NCI-H460 (cell line): ENCODE measurements at places on chromosomes 2 and 18.

DNA sequence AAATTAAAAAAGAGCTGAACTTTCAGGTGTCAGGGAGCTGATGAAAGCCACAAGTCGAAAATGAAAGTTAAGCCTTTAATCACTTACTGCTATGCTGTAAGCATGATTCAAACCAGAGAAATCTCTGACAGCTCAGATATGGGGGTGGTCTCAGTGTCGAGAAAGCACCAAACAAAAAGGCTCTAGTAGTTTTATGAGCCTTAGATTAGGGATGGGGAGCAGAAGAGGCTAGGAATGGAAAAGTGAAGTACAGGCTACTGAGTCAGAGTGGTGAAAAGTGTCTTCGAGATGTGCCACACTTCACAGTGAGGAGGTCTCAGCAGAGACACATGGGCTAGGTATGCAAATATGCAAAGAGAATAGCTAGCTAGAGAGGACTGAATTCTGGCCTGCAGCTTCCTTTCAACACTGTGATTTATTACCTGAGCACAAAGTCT, 482.2 kb downstream of the SPAG16 start:
- peak; percentile 7 for DNase-seq

DNA sequence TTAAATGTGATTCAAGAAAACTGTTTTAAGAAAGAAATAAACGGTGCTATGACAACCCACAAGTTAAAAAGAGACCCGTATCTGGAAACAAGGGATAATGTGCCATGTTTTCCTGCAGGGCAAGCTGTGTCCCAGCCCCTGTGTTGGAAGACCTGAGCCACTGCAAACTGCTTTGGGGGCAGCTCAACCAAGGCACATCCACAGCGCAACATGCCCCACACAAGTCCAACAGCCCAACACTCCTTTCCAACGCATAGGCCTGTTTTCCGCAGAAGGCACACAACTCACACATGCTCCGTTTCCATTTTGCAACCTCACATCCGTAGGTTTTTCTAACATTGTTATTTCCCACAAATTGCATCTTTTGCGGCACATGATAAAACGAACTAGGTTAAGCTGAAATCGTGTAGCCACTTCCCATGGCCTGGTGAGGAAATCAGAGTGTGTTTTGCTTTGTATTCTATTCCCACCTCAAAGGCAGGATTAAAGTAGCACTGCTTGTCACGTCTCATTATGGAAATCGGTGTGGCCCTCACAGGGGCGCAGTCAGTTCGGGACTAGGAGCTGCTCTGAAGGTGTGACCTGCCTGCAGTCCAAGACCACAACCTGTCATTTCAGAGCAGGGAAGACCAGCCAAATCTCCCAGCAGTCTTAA, 50.5 kb upstream of the ZNF516 start:
- no peak for DNase-seq

DNA sequence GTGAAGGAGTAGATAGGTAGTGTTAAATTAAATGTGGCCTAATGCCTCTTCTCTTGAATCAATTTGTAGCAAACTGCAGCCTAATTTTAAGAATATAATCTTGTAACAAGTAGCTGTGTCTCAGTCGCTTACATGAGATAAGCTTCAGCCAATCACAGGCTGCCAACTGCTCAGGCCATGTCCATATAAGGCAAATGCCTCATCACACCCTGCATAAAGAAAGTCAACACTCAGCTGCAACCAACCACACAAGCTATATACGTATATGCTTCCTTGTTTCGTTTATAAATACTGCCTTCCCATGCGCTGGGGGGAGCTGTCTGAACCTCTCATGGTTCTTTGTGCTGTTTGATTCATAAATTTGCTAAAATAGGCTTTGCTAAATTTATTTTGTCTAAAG, 476.3 kb downstream of the TRIB2 start:
- peak; percentile 51 for DNase-seq

DNA sequence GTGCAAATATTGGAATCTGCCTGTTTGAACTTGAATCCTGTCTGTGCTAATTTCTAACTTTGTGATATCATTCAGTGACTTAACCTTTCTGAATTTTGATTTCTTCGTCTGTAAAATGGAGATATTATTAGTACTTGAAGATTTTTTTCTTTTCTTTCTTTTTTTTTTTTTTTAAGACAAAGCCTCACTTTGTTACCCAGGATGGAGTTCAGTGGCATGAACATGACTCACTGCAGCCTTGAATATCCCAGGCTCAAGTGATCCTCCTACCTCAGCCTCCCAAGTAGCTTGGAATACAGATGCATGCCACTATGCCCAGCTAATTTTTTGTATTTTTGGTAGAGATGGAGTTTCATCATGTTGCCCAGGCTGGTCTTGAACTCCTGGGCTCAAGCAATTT, 28.3 kb downstream of the ACTR3 start:
- no peak for DNase-seq

- DNase-seq, result no peak
These were observed 62.6 kb downstream of the ODC1 start for GRCh38 chr2:10385501-10385900.

- DNase-seq, result no peak
These were observed 600.6 kb upstream of the SALL3 start for GRCh38 chr18:78378983-78379382.

DNA sequence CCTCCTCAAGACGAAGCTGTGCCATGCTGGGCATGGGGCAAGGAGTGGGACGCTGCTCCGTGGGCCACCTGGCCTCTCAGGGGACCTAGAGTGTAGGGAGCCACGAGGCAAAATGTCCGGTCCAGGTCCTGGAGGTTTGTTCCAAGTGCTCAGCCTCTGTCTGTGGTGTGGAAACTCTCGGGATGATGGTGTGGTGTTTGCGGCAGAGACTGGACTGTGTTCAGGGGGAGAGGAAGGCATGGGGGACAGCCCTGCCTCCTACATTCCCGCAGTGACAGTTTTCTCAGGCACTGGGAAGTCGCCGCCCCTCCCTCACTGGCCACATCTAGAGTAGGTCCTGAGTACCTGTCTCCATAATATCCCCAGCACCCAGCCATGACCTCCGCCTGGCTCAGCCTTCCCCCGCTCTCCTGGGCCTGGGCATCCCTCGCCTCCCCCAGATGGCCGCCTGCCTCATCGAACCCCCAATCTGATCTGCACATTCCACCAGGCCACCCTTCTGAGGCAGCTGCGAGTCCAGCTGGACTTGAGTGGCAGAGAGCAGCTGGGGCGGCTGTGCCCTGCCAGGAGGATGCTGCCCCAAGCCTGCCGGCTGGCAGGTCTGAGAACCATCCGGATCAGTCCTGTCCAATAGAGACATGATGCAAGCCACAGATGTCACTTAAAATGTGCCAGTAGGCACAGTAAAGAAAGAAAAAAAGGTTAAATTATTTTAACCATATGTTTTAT, 6.2 kb downstream of the KCNIP3 start:
- no peak for DNase-seq

GRCh38 chr2:148965623-148966437, 72.7 kb upstream of the LYPD6B start:
- DNase-seq, result no peak

GRCh38 chr2:156083763-156084493, 248.6 kb downstream of the NR4A2 start:
- peak; percentile 14 for DNase-seq

- no peak for DNase-seq
These were observed 194.0 kb downstream of the VWC2L start for GRCh38 chr2:214604861-214605260.

- DNase-seq, result no peak
These were observed 152.1 kb downstream of the PXDN start for GRCh38 chr2:1591978-1592907.

- DNase-seq, result no peak
These were observed 121.0 kb downstream of the MYO3B start for GRCh38 chr2:170298861-170299429.

DNA sequence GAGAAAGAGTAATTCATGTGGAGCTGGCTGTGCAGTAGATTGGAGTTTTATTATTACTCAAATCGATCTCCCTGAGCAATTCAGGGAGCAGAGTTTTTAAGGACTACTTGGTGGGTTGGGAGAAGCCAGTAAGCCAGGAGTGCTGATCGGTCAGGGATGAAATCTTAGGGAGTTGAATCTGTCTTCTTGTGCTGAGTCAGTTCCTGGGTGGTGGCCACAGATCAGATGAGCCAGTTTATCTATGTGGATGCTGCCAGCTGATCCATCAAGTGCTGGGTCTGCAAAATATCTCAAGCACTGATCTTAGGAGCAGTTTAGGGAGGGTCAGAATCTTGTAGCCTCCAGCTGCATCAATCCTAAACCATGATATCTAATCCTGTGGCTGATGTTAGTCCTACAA, 17.0 kb upstream of the UGT1A8 start:
- DNase-seq, result peak; percentile 14

GRCh38 chr2:20839052-20839451, 16.2 kb upstream of the LDAH start:
- no peak for DNase-seq

- no peak for DNase-seq
These were observed 67.3 kb upstream of the TEX51 start for GRCh38 chr2:126831234-126832005.

DNA sequence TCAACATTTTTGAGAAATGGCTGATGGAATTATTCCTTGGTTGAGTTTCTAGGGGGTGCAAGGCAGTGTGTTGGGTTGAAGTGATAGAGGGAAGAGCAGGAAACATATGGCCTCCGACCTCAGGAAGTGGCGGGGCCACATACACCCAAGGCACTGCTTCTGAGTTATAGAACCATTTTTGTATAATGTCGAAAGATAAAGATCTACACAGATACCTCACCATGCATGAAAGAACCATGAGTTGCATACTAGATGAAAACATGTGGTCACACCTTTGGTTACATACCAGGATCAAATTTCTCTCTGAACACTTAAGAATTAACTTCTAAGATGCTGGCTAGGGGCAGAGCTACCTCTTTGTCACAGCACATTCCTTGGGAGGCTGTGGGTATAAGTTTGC, 23.2 kb downstream of the LAMA3 start:
- DNase-seq, result no peak

DNA sequence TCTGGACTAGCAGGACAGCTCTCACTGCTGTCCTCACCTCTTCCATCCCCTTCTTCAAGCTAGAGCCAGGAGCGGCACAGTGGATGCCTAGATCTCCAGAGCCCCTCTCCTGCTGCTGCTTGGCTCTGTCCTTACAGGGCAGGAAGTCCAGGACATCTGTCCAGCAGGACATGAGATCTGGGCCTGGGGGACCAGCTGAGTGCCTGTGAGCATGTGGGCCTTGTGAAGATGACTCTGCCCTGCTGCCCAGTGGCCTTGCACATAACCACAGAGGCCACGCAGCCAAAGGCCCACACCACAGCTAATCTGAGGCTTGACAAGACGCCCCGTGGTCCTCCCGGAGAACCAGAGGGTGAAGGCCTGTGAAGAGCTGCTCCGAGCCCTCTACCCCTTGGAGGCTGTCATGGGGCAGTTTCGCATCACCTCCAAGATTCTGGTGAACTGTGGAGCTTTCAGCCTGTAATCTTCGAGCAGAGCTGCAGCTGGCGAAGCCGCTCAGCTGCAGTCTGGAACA, 516.7 kb upstream of the HS6ST1 start:
- no peak for DNase-seq

- DNase-seq, result peak; percentile 86
These were observed 153.6 kb downstream of the MTCL1 start for GRCh38 chr18:8858888-8859511.
